ENCODE measurements at places on chromosomes 3 and 15. TPM values are rescaled to one million over a fixed set of nuclear protein-coding genes. Genes with fewer than 3 reads are reported as not detected.

GOLGA6L9 gene
- total RNA-seq, result 4.5 TPM

RTP3 gene
- not detected for total RNA-seq

RARB gene
- total RNA-seq, result 13.0 TPM

KY gene
- 3.2 TPM for total RNA-seq

SOX14 gene
- not detected for total RNA-seq

EPHB1 gene
- total RNA-seq, result 17.3 TPM

SPINT1 gene
- total RNA-seq, result 3.8 TPM

TLE3 gene
- 49.5 TPM for total RNA-seq

ZBBX gene
- not detected for total RNA-seq

MUSTN1 gene
- total RNA-seq, result 4.4 TPM

TMEM266 gene
- total RNA-seq, result not detected

- no peak for DNase-seq
Measured at GRCh38 chr15:38149315-38149714, 103.3 kb upstream of the SPRED1 start.

- DNase-seq, result no peak
Measured at GRCh38 chr3:94024385-94024784, 4.0 kb downstream of the STX19 start.

DNA sequence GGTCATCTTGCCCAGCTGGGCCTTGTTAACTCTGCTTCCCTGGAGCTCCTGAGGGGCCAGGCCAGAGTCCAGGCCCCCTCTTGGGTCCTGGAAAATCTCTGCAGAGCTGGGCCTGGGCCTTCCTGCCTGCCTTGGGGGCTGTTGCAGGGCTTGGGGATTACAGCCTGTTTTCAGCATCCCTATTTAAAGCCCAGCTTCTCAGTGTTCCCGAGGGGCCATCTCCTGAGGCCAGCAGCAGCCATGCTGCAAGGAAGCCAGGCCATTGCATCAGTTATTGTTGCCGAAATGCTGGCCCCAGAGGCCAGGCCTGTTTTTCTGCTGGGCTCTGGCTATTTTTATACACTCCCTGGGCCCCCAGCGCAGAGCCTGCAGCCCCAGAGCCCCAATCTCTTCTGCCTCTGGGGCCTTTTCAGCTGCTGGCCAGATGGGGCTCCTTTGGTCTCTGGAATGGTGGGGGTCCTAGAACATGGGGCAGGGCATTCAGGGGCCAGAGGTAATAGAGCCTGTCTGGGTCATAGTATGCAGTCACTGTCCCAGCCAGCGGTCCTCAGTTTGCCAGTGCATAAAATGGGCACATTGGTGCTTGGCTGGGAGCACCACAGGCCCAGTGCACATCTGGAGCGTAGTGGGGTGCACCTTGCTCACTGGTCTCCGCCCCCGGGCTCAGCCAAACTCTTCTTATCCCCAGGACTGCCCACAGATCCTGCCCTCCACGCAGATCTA, 28.5 kb downstream of the PLXNA1 start:
- no peak for DNase-seq

- DNase-seq, result no peak
Measured at GRCh38 chr3:151873398-151873797, at the start of gene SUCNR1. Gene SUCNR1, plus strand, starts transcription at chr3:151873643. Its CDS starts 6,250 bp downstream, at chr3:151879893.

DNA sequence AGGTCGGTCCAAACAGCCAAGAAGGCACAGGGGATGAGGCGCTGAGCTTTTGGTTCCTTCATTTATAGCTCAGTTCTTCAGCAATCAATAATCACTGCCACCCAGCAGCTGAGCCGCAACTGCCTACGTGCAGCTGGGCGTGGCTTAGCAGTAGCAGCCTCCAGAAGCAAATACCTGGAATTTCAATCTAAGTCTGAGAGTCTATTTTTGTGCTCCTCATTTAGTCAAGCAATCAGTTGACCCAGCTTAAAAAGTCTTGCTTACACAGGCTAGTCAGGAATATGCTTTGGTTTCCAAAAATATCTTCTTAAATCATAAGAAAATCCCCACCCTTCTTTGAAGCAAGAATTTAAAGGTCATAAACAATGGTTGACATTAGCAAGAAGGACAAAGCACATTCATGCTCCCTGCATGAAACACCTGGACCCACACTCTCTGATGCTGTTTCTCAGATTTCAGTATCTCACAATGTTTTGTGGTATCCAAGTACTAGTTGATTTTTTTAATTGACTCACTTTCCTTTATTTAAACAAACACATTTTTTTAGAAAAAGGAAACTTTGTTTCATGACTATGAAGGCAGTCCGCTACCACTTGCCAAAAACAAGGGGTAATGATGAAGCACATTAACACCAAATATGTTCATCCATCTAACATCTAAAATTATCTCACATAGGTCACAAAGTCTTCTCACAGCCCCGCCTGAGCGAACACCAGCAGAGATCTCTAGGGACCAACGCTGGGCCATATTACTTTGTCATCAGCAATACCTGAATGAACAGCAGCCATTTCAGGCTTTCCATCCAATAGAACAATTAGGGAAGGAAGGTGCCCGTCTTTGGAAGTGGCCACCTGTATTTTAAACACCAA, 106.1 kb downstream of the OXNAD1 start:
- no peak for DNase-seq

- DNase-seq, result peak; percentile 68
Measured at GRCh38 chr3:149085828-149086231, 503 bp downstream of the HLTF start.

GRCh38 chr3:22029480-22029879, 278.5 kb upstream of the ZNF385D start:
- DNase-seq, result no peak

GRCh38 chr15:67835297-67836133, 4.3 kb downstream of the RNU6-1 start:
- peak; percentile 71 for DNase-seq

GRCh38 chr15:81740416-81740815, 305.4 kb downstream of the MEX3B start:
- no peak for DNase-seq

DNA sequence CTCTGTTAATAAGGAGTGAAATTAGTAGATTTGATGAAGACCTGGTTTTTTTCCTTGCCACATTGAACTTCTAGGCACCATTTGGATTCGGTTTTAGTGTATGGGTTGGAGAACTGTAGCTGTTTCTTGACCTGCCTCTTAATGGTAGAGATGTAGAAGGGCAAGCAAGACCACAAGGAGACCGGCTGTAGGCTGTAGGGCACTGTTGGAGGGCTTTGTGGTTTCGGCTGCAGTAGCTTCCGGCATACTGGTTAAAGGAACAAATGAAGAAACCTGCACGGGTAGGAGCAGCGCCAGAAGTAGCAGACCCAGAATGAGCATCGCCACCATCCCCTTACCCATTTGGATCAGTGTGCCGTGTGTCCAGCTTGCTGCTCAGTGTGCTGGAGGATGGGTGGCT, 7.9 kb downstream of the PCLAF start:
- peak; percentile 26 for DNase-seq

DNA sequence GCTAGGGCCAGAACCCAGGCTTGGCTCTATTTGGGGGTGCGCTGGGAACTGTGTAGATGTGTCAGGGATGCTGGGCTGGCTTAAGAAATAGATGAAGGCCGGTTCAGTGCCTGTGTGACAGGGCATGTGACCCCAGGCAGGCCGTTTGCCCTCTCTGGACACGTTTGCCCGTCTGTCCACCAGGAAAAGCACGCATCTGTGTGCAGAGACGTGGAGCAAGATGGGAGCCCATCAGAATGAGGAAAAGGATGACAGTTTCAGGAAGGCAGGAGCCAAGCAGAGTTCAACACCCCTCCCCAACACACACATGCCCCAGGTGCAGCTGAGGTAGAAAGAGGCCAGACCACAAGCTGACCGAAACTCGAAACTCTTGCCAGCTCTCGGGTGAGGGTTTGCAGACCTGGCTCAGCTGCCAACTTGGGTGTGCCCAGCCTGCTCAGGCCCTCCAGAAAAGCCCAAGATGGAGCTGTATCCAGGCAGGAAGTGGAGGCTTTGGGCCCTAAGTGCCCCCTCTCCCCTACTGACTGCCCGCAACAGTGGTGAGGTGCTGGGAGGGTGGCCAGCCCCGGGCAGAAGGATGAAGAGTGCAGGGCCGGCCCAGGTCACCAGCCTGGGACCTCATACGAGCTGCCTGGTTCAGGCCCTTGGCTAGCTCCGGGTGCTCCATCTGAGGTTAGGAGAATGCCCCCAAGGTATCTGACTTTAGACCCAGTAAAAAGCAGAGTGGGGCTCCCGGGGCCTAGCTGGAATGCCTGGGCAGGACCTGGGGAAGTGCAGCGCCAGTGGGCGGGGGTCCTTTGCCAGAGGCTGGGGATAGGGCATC, 10.2 kb upstream of the MESP1 start:
- no peak for DNase-seq

GRCh38 chr3:135090020-135090717, 295.1 kb downstream of the EPHB1 start:
- DNase-seq, result no peak

- no peak for DNase-seq
Measured at GRCh38 chr3:98945101-98945524, 43.6 kb upstream of the DCBLD2 start.

- no peak for DNase-seq
Measured at GRCh38 chr3:195171093-195171873, 99.7 kb downstream of the XXYLT1 start.

GRCh38 chr15:44018151-44018550, 176.9 kb downstream of the FRMD5 start:
- no peak for DNase-seq

GRCh38 chr15:60128000-60128376, 123.9 kb downstream of the FOXB1 start:
- peak; percentile 63 for DNase-seq

- no peak for DNase-seq
Measured at GRCh38 chr3:45544717-45545296, 49.7 kb upstream of the LIMD1 start.

GRCh38 chr3:184827572-184827971, 15.6 kb downstream of the VPS8 start:
- DNase-seq, result no peak

DNA sequence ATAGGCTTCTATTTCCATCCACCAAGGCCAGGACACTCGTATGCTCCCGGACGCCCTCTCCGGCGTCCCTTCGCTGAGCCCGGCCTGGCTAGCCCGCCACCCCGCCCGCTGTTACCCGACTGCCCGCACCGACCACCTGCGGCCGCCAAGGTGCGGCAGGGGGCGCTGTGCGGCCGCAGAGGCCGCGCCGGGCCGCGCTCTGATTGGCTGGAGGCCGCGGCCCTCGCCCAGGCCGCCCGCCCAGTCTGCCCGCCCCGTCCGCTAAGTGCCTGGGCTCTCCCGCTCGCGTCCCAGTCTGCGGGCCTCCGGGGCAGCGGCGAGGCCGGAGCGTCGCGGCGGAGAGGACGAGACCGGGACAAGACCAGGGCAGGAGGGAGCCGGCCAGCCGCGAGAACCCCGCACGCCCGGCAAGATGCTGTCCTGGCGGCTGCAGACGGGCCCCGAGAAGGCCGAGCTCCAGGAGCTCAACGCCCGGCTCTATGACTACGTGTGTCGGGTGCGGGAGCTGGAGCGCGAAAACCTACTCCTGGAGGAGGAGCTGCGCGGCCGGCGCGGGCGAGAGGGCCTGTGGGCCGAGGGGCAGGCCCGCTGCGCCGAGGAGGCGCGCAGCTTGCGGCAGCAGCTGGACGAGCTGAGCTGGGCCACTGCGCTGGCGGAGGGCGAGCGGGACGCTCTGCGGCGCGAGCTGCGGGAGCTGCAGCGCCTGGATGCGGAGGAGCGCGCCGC, at the start of gene SYNM:
TSS of gene SYNM (plus strand) at position 293 of the 726 bp plus-strand sequence. CDS start at position 413, 120 bp downstream.
- DNase-seq, result peak; percentile 94

GRCh38 chr3:13544951-13545651, 3.8 kb upstream of the FBLN2 start:
- DNase-seq, result no peak
